ENCODE measurements at places on chromosomes 12 and 14. TPM values are rescaled to one million over a fixed set of nuclear protein-coding genes. Genes with fewer than 3 reads are reported as not detected.

Gene WDHD1
- 5.9 TPM for total RNA-seq

- DNase-seq, result no peak
Measured at GRCh38 chr12:57523706-57524614, 1.3 kb downstream of the MBD6 start.

- no peak for DNase-seq
Measured at GRCh38 chr14:71452987-71453386, 479.2 kb upstream of the RGS6 start.

DNA sequence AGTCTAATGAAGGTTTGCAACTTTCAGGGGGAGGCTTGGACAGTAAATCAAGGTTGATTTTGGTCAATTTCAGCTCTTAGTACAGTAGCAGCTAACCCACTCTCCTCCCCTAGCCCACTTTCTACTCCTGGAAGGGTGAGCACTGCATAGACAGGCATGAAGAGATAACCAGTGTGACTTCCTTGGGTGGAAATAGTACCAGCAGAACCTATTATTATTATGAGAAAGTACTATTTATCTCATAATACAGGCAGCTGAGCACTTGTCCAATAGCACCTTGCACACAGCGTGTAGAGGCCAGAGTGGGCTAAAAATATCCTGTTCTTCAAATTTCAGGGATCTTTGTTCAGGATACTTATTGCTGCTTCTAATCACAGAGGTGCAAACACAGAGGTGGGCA is 96.2 kb upstream of the FKBP4 start:
- no peak for DNase-seq

Gene WASHC3
- total RNA-seq, result 47.8 TPM

Gene LRRC10
- total RNA-seq, result not detected

Gene FIGNL2
- total RNA-seq, result 0.39 TPM

DNA sequence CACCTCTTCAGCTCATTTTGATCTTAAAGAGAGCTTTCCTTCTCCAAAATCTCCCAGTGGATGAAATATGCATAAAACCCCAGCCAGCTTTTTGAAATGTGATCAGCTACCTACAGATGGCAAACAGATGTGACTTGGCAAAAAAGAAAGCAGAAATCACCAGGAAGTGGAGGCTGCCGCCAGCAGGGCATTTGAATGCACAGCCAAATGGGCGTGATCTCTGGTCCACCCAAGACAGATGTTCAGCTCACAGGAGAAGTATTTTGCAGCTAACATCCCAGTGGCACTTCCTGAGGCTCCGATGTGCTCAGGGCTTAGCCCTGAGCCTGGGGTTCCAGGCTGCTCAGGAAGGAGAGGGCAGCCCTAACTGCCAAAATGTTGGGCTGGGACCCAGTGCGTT is 78.3 kb downstream of the LGMN start:
- DNase-seq, result no peak

GRCh38 chr14:64340560-64341196 is 46.5 kb upstream of the ESR2 start:
- DNase-seq, result no peak

DNA sequence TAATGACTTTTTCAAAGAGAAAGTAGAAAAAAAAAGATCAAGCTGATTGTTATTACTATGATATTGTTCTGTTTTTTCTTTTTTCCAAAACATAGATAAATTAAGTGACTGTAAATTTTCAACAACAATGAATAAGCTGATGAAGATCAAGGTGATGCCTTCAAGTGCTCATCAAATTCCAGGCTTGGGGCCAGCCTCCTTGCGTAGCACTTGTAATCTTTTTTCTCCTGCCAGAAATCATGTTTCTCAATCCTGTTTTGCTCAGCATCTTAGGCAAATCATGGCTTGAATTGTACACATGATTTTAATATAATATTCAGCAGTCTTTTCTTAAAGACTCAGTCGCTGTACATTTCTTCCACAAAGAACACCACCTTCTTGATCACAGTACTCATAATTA is 333.2 kb downstream of the NPAS3 start:
- no peak for DNase-seq

DNA sequence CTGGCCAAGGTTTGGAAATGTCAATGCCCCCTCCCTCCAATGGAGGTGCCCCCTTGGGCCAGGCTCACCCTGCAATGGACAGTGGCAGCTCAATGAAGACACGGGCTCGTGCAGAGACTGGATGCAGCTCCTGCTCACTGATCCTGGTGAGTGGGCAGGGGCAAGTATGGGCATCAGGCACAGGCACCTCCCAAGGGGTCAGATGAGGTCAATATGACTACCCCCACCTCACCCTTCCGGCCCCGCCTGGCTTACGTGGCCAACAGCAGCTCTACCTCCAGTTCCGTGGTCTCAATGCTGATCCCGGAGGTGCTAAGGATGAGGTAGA is 13.6 kb downstream of the ITGA7 start:
- DNase-seq, result no peak

DNA sequence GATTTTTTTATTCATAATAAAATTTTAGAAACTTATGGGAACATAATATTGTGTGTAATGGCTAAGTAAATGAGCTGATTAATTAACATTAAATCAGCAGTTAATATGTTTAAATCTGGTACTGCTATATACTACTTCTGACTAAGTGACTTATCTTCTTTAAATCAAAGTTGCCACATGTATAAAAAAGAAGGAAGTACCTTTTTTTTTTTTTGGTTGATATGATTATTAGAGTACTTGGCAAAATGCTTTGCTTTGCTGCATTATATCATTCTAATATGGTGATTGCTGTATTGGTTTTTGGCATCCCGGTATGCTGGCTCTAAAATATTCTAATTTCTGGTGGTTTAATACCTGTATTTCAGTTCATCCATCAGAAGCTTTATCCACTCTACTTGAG is 319.1 kb upstream of the RGS6 start:
- DNase-seq, result no peak

Gene GALNT8
- 0.13 TPM for total RNA-seq

- no peak for DNase-seq
Measured at GRCh38 chr12:75660805-75661404, 149.5 kb upstream of the KRR1 start.

Gene PLA2G1B
- not detected for total RNA-seq

DNA sequence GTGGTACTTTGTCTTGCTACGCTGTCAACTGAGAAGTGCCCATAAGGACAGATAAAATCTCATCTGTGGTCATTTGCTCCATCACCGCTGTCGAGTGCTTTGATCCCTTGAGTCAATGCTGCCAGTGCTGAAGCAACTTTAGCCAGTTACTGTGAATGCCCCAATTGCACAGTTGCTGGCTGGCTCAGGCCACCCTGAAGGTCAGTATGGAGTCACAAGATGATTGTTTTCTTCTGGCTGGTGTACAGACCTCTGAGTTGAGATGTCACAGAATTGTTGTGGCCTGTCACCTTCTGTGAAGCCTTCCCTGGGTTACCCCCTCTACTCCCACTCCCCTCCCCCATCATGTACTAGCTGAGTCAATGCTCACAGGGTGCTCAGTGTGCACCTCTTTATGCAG is 92.9 kb downstream of the PELI2 start:
- no peak for DNase-seq

Gene ENO2
- total RNA-seq, result 1.4 TPM

- DNase-seq, result no peak
Measured at GRCh38 chr12:43840338-43840737, 4.5 kb downstream of the TMEM117 start.

DNA sequence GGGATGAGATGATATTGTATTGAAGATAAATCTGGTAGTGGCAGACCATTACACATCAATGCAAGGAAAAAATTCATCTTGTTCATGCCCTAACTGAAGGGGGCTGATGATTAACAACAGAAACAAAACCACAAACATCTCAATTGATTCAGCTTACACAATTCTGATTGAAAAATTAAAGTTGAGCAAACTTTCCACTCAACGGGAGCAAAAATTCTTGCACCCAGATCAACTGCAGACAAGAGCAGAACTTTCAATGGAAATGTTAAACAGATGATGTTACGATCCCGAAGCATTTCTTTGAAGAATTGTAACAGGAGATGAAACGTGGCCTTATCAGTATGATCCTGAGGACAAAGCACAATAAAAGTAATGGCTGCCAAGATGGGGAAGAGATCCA is 172.4 kb upstream of the SOX5 start:
- DNase-seq, result no peak

Gene WNT5B
- total RNA-seq, result 0.51 TPM

Gene KLRC1
- not detected for total RNA-seq

Gene FNTB
- 10.1 TPM for total RNA-seq

DNA sequence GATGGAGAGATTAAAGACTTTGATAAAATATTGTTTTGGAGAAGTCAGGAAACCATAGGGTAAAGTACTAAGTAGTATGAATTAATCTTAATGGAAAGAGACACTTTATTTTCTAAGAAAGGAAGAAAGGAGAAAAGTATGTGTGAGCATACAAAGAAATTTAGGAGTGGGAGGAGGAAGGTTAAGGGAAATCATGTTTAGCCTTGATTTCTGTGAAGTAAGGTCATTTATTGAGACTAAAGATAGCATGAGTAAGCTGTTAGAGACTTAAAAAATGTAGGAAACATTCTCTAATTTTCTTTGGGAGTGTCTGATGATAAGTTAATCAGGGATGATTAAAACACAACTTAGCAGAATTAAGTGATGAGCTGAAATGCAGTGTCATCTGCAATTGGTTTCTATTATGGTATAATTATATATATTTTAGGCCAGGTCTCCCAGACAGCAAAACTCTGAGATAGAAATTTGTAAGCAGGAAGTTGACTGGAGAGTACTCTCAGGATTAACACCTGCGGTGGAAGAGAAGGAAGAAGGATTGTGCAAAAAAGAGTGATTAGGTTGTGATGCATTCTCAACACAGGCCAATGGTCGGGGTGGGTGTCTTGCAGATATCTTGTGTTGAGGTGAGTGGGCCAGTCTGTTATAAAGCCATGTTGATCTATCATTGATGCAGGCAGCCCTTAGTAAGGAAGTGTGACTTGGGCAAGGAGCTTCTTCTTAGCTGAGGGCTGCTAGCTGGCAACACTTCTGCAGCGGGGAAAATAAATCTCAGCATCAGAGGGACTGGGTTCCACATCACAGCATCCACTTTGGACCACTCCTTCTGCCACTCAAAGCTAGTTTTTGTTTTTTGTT is 256.2 kb downstream of the AEBP2 start:
- no peak for DNase-seq

Gene SDR39U1
- total RNA-seq, result 8.5 TPM

Gene LTA4H
- 52.5 TPM for total RNA-seq

DNA sequence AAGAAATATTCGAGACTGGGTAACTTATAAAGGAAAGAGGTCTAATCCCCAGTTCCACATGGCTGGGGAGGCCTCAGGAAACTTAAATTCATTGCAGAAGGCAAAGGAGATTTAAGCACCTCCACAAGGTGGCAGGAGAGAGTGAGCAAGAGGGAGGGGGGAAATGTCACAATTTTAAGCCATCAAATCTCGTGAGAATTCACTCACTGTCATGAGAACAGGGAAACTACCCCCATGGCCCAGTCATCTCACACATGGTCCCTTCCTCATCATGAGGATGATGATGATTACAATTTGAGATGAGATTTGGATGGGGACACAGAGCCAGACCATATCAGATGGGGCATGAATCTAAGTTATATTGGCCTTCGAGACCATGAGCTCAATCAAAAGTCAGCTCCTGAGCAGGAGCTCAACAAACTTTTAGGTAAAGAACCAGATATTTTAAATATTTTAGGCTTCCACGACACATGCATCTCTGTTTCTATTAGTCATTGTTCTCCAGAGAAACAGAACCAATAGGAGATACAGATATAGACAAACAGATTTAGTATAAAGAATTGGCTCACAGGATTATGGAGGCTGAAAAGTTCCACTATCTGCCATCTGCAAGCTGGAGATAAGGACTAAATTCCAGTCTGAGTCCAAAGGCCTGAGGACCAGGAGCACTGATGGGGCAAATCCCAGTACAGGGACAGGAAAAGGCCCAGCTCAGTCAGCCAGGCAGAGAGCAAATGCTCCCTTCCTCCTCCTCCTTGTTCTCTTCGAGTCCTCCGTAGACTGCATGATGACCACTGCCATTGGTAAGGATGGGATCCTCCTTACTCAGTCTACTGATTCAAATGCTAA is 24.9 kb downstream of the DGLUCY start:
- DNase-seq, result no peak

GRCh38 chr12:87310126-87310525 is 719.1 kb downstream of the C12orf50 start:
- no peak for DNase-seq

Gene DAO
- total RNA-seq, result not detected

Gene KRT85
- not detected for total RNA-seq

GRCh38 chr14:59398841-59399240 is 66.3 kb downstream of the GPR135 start:
- DNase-seq, result no peak

- peak; percentile 81 for DNase-seq
Measured at GRCh38 chr12:26125400-26126339, 833 bp upstream of the BHLHE41 start.

- DNase-seq, result no peak
Measured at GRCh38 chr14:99875836-99876235, 82.6 kb downstream of the EML1 start.

Gene ANKRD33
- total RNA-seq, result 0.26 TPM

DNA sequence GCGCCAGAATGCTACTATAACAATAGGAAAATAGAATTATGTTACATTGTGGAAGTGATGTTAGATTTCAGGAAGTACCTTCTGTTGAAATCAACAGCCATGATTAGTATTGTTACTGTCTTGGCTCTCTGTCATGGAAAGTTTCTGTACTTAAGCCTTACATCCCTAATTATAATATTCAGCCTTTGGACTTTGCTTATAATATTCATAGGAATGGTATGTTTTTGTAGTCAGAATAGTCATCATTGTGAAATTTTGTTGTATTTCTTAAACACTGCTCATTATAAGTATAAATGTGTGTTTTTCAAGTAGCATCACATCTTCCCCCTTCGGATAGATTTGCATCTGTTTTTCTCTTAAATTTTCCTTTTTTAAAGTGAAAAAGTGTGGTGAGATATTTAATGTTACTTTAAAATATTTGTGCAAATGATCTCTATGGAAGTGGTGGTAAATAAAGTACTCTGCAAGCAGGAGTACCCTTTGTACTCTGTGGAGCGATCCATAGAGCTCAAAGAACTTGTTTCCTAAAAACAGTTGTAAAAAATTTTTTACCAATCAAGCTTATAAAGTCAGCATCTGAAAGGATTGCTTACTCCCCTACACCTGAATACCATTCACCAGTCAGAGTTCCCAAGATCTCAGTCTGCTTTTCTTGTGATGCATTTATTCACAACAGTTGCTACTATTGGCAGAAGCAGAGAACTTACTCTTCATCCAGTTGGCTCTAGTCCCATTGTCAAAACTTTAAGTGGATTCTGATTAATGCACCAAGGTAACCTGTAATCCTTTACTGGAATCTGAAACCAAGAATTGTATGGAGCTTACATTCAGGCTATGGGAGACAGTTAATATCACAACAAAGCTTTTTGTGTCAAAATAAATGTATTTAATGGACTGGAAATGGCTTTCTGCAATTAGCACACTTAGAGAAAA is 87.8 kb downstream of the RIC8B start:
- DNase-seq, result no peak

Gene B4GALNT1
- total RNA-seq, result 0.13 TPM

All from dermis microvascular lymphatic vessel endothelial cell (primary cell).